Ovary (tissue), 10 donors: ENCODE measurements at places on chromosomes 7 and 10. TPM values are rescaled to one million over a fixed set of nuclear protein-coding genes. Genes with fewer than 3 reads are reported as not detected.

Gene RARRES2
- total RNA-seq, result 619 TPM

Gene ZPBP
- total RNA-seq, result 0.24 TPM

GRCh38 chr7:4791738-4792536 is 16.5 kb downstream of the AP5Z1 start:
- no peaks in the 10 kb centered on the region for H3K36me3 ChIP-seq
- H3K4me1 ChIP-seq, result peaks cover 1% of the 10 kb centered on the region
- peak overlapping the region; percentile 34 for H3K4me3 ChIP-seq
- peak overlapping the region; percentile 21 for H3K27ac ChIP-seq
- peak; percentile 84 for DNase-seq
- no peaks in the 10 kb centered on the region for H3K27me3 ChIP-seq

DNA sequence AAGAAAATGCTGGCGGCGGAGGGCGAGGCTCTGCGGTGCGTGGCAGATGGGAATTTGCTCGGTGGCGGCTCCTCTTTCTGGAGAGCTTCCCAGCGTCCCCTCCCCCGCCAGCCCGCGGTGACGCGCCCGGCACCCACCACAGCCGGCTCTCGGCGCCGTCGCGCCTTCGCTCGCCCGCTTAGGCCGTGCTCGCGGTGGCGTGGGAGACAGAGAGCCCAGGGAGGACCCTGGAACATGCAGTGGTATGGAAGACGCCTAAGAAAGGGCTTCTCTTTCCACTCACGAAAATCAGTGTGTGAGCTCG is 576 bp upstream of the CSGALNACT2 start:
- no peaks in the 10 kb centered on the region for H3K36me3 ChIP-seq
- peaks cover 4% of the 10 kb centered on the region for H3K4me1 ChIP-seq
- peak; percentile 75 for DNase-seq
- H3K4me3 ChIP-seq, result peak overlapping the region; percentile 94
- H3K27ac ChIP-seq, result peak overlapping the region; percentile 96
- H3K27me3 ChIP-seq, result no peaks in the 10 kb centered on the region

Gene ATOH7
- not detected for total RNA-seq

- no peak overlapping the region for H3K27ac ChIP-seq
- no peak for DNase-seq
- no peaks in the 10 kb centered on the region for H3K27me3 ChIP-seq
- no peaks in the 10 kb centered on the region for H3K36me3 ChIP-seq
- H3K4me1 ChIP-seq, result peaks cover 5% of the 10 kb centered on the region
- no peak overlapping the region for H3K4me3 ChIP-seq
Measured at GRCh38 chr7:132485136-132485535, 91.1 kb downstream of the PLXNA4 start.
